ENCODE measurements at places on chromosomes 11 and 22. TPM values are rescaled to one million over a fixed set of nuclear protein-coding genes. Genes with fewer than 3 reads are reported as not detected.

GRCh38 chr11:134512061-134512460 is 100.0 kb upstream of the B3GAT1 start:
- DNase-seq: no peak

DNA sequence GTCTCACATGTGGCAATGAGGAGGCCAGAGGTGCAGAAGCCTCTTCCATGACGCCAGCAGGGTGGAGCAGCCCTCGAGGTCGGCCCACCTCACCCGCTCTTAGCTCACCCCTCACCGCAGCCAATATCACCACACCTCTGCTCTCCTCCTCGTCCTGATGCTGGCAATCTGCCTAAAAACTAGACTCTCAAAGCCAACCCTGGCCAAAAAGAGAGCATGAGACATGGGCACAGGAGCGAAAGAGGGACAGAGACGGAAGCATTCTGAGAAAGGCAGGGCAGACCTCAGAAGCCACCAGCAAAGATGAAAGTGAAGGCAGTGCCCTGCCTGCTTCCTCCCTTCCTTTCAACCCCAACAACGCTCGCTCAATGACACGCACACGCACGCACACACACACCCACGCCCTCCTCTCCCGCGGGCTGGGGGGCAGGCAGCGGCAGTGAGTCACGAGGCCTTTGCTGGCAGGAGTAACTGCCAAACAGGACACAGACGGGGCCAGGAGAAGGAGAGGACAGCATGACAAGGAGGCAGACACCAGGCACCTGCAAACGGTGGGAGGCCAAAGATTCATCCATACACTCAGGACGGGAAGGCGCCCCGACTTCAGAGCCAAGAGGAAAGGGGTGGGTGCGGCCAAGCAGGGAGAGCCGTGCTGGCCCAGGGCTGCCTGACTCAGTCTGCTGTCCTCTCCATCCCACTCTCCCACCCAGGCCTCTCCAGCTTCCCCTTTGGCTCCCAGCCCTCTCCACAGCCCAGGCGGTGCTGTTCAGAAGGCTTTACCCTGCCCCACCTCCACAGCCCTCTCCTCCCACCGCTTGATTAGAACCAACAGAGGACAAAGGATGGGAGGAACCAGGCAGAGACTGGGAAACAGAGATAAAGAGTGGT is 11.4 kb downstream of the IGSF9B start:
- no peak for DNase-seq

- DNase-seq: no peak
Observed at GRCh38 chr11:101348786-101349185, 219.2 kb upstream of the PGR start.

GRCh38 chr11:64210301-64211020 is 3.9 kb downstream of the FERMT3 start:
- DNase-seq: peak; percentile 2

DNA sequence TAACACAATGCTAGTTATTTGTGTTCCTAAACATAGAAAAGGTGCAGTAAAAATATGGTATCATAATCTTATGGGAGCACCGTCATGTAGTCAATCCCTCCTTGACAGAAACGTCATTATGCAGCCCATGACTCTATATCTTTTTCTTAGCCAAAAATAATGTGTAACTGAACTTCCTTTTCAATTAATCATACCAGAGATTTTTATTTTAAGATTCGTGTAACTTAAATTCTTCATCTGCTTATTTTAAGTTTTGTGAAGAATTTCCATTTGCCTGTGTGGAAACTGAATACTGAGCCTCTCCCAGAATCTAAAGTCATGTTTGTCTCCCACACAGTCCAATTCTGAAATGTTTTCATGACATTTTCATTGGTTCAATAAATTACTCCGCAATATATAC is 699.1 kb downstream of the KCNA4 start:
- DNase-seq: no peak

GRCh38 chr11:81987829-81988472 is 745.7 kb downstream of the FAM181B start:
- no peak for DNase-seq

DNA sequence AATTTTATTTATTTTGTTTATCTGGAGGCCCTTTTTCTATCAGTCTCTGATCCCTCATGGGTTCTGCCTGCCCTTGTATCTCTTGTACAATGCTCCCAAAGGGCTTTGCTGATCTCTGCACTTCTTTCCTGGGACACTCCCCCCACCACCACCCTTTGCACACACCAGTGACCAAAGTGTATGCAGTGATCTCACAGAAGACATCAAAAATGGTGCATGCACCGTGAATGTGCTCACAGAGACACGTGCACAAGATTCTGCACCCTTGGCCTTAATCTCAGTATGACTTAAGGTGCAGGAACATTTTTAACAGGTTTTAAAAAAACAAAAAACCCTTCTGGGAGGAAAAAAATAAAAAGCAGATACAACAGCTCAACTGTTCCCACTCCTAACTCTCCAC is 12.2 kb upstream of the ADSL start:
- no peak for DNase-seq

DNA sequence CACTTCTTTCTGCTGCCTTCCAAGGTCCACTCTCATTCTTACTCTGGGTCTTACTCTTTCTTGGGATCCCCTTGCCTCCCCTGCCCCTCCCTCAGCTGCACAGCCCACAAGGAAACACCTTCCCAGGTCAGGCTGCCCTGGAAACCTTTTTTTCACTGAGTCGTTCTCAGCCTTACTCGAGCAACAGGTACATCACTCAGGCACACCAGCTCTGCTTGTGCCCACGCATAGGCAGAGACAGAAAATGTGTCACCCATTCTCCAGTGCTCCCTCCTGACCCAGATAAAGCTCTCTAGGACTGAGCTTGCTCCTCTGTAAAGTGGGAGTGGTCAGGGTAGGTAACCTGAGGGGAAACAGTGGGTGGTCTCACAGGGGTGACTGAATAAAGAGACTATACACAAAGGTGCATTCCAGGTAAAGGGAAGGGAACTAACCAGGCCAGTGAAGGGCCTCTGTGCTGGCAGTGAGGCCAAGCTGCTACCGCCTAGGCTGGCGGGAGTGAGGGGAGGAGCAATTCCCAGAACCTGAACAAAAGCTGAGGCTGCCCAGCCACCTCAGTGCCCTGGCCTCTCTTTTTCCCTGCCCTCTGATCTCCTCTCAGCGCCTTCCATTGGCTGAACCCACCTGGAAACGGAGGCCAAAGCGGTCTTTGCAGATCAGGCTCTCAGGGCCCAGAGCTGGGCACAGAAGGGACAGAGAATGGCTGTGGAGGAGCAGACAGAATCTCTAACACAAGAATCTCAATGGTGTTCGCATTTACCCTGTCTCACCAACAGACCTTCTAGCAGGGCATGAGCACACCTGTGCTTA is 15.9 kb downstream of the PRG3 start:
- DNase-seq: no peak

The TIMP3 gene
- not detected for polyA plus RNA-seq

The FLRT1 gene
- not detected for polyA plus RNA-seq

The TNNI2 gene
- polyA plus RNA-seq: 11.7 TPM

The BEST1 gene
- polyA plus RNA-seq: 5.9 TPM

The CDC42EP1 gene
- polyA plus RNA-seq: 8.5 TPM

All from CD14-positive monocyte (primary cell).